ENCODE measurements at places on chromosomes 4 and X.

DNA sequence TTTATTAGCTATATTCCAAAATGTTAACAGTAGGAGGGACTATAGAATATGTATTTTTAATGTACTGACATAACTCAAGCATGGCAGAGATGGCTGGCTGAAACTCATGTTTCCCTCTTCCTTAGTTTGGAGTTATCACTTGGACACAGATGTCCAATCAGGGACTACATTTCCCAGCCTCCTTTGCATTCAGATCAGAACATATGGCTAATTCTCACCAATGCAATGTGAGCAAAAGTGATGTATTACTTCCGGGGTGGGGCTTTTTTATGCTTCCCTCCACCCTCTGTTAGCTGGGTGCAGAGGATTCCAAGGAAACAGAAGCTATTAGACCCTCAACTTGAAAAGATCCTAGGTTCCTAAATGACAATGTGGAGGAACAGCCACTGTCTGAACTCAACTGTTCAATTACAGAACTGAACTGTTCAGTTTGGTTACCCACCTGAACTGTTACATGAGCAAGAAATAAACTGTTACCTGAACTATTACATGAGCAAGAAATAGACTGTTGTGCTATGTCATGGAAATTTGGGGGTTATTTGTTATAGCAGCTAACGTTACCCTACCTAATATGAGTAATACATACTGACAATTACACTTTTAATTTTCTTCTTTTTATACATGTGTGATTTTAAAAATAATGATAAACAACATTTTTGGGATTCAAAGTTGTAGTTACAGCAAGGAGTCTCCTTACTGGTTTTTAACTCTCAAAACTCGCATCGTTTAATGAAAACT lies 29.6 kb upstream of the ERVMER34-1 start:
- no peak for DNase-seq

GRCh38 chr4:145730026-145730425 lies 50.1 kb downstream of the C4orf51 start:
- DNase-seq: no peak

GRCh38 chr4:57233386-57233785 lies 123.2 kb upstream of the IGFBP7 start:
- no peak for DNase-seq

DNA sequence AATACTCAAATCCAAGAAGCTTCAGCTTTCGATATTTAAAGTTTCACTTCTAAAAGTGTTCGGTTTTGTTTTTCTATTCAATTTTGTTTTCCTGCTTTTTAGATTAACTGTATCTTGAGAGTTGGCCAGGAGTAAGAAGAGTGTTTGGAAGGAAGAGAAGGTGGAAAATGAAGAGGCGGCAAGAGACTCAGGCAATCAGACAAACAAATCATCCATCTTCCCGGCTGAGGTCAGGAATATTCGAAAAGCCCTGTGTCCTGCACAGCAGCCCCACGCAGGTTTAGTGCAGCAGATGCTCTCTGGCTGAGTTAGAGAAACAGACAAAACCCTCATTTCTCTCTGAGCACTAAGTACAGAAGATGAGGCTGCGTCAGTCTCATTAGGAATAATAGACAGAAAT lies 330.3 kb upstream of the NOCT start:
- DNase-seq: no peak

DNA sequence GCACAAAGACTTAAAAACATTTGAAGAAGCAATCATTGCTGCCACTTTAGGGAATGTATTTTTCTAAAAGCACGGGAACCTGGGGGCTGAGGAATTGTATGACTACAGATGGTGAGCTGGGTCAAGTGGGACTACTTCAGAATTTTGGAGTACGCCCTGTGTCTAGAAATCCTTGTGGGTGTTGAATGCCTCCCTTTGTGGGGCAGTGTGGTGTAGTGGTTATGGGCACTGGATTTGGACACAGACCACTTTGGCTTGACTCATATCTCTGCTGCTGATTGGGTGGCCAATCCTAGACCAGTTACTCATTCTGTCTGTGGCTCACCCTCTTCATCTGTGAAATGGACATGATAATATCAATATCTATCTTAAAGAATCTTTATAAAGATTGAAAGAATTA lies 155.0 kb upstream of the RPS6KA3 start:
- no peak for DNase-seq
